ENCODE measurements at places on chromosomes 2 and 18.

DNA sequence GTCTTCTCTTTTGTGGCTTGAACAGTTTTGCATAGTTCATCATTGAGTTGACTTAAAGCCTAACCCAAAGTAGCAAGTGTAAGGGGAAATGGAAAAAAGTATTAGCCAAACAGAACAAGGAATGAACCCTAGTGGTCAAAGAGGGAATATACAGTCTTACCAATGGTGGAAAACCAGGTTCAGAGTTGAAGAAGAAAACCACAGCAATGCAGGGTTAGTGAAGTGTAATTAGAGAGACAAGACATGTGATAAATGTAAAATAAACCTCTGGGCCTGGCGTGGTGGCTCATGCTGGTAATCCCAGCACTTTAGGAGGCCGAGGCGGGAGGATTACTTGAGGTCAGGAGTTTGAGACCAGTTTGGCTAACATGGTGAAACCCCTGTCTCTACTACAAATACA, 2.4 kb downstream of the TTN start:
- no peak for DNase-seq

DNA sequence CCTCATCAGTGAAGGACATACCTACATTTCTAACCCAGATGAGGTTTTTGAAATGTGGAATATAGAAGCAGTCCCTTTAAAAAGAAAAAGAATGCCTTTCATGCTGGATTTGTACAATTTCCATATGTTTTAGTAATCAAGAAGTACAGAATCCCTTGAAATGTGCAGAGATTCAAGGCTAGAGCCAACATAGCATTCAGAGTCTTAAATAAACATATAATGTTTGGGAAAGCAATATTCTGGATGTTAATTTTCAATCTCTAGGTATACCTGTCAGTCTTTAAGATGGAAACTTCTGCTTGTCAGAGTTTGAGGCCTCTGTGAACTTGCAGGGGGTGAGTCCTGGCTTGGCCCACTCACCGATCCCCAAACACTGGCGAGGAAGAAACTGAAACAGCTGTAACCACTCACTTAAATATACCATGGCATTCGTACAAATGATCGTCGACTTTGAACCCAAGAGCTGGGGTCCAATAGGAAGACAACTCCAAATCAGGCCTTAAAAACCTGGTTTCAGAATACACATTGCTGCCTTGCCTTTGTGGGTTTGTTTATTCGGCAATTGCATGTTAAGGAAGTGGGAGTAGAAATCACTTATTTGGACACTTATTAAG, 132.8 kb upstream of the NCK2 start:
- peak; percentile 43 for DNase-seq

DNA sequence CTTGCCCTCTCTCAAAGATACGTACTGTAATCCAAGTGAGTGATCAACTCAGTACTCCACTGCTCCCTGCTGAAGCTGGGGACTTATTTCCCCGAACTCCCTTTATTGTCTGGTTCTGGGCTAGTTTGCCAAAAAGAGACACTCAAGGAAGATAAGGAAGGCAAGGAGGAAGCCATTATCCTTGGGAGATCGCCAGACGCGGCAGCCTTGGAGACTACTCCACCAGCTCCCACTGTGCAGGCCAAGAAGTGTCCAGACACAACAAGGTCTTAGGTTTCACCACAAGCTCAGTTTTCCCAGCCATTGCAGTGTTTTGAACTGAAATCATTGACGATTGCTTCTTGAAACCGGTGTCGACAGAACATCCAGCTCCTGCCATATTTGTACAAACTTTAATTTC, 439.6 kb upstream of the UBE2E3 start:
- DNase-seq = no peak

DNA sequence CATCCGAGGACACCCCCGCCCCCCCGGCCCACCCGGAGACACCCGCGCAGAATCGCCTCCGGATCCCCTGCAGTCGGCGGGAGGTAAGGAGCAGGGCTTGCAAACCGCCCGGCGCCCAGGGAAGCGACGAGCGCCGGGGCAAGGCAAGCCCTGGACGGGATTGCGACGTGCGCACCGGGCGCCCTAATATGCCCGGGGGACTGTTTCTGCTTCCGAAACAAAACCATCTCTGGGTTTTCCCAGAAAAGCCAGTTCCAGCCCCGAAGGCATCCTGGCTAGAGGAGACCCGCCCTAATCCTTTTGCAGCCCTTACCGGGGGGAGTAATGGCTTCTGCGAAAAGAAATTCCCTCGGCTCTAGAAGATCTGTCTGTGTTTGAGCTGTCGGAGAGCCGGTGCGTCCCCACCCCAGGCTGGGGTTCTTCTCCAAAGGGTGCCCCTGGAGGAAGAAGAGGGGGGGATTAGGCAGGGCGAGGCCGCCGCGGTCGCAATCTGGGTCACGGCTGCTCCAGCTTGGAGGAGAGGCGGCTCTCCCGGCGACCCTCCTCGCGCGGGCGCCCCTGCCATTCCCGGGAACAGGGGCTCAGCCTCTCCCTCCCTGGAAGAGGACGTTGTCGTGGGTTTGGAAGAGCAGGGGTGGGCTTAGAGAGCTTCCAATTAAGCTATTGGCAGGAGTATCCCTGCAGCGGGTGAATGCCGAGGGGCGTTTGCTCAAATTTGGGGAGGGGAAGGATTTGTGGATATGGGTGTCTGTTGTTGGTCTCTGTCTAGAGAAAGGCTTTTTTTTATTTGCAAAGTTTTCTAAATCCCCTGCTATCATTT, 521 bp downstream of the MYCN start:
- peak; percentile 26 for DNase-seq

DNA sequence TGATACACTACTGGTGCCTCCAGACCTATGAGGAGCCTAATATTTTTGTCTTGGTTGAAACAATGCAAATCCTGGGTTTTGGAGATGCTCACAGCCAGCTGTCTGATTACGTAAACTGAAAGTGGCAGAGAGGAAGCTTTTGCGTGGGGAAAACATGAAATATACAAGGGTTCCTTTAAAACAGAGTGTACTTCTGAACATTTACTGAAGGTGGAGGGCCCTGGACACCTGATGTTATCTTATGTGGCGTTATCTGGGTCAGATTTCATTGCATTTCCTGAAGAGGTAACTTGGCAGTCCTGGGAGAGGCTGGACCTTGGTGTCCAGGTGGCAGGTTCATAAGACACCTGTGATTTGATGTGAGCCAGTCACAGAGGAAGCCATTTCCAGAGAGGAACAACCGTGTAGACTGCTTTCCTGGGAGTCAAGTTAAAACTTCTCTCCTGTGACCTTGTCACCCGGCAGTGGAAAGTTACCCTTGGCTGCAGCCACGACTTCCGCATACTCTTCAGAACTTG, 105.0 kb downstream of the NEDD4L start:
- peak; percentile 49 for DNase-seq

Data from colonic mucosa (tissue), 4 donors.